ENCODE measurements at places on chromosomes 1 and 21. TPM values are rescaled to one million over a fixed set of nuclear protein-coding genes. Genes with fewer than 3 reads are reported as not detected.

FOXO6 gene
- not detected for polyA plus RNA-seq

CRB1 gene
- 2.7 TPM for polyA plus RNA-seq

ORC1 gene
- not detected for polyA plus RNA-seq

LRRC38 gene
- not detected for polyA plus RNA-seq

OR2G6 gene
- not detected for polyA plus RNA-seq

ADAM30 gene
- polyA plus RNA-seq: not detected

MARK1 gene
- polyA plus RNA-seq: 31.2 TPM

FCRLB gene
- 1.2 TPM for polyA plus RNA-seq

RAB3B gene
- polyA plus RNA-seq: 0.21 TPM

C1orf116 gene
- polyA plus RNA-seq: not detected

Measured in Purkinje cell (primary cell).